ENCODE measurements at places on chromosomes 16 and 17. TPM values are rescaled to one million over a fixed set of nuclear protein-coding genes. Genes with fewer than 3 reads are reported as not detected.

Gene KCNH4
- 0.36 TPM for polyA plus RNA-seq

Gene MARVELD3
- 67.3 TPM for polyA plus RNA-seq

- DNase-seq: no peak
These were observed 63.9 kb downstream of the MYO1D start for GRCh38 chr17:32813021-32813420.

DNA sequence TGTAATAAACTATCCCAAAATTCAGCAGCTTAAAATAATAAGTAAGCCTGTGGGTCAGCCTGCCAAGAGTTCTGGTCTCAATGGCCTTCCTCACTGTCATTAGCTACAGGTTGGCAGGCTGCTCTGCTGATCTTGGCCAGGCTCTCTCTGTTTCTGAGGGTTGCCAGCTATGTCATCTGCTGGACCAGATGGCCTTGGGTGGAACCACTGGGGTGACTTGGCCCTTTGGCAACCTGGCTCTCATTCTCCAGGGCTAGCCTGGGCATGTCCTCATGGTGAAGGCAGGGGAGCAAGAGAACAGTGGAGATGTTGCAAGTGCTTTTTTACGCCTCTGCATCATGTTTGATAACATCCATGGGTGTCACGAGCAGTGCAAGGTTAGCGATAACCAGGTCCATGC is 13.9 kb downstream of the ITGAM start:
- no peak for DNase-seq

DNA sequence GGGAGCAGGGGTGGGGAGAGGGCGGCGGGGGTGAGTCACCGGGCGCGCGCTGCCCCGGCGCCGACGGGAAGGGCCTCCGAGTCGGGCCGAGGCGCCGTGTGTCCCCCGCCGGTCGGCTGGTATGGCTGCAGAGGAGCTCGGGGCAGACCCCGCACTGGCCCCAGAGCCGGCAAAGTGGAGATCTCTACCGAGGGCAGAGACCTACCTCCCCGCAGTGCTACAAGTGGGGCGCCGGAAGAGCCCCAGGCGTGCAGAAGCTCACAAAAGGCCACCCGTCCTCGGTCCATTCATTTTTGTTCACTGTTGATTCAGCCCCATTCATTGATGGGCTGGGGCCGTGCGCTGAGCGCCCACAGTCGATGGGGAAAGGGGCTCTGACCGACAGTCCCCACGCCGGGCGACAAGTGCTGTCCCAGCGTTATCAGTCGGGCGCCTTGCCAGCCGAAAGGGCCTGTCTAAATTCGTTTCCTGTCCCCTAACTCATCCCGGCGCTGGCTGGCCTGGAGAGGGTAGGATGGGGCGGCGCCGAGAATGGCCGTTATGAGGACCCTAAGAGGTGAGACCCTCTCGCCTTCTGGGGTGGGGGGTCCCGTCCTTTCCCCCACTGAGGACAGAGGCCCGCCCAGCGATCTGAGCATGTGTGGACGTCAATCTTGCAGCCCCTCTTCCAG is 709 bp upstream of the ENO3 start:
- no peak for DNase-seq

- DNase-seq: no peak
These were observed 6.1 kb upstream of the HNF1B start for GRCh38 chr17:37750768-37751475.

DNA sequence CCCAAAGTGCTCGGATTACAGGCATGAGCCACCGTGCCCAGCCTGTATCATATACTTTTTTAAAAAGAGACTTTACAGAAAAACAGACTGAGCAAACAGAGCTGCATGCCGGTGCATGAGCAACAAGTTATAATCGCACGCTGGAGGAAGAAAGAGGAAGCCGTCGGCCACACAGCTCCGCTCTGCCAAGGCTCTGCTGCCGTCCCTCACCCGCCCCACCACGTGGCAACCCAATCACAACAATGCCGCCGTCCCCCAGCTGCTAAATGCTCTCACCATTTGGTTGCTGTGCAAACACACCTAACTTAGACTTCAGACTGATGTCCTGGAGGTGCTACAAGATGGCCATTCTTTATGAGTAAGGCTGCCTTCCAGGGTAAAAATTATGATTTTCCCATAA is 83.5 kb downstream of the ADCY9 start:
- DNase-seq: peak; percentile 62

- DNase-seq: no peak
These were observed 8.9 kb upstream of the ITGAM start for GRCh38 chr16:31250782-31251384.

GRCh38 chr17:14619821-14620220 is 318.9 kb downstream of the HS3ST3B1 start:
- DNase-seq: no peak

GRCh38 chr16:13245713-13246377 is 344.4 kb downstream of the SHISA9 start:
- DNase-seq: peak; percentile 7

Measured in large intestine (tissue), 12 donors.